ENCODE measurements at places on chromosomes 6 and 20. TPM values are rescaled to one million over a fixed set of nuclear protein-coding genes. Genes with fewer than 3 reads are reported as not detected.

The DSE gene
- 50.3 TPM for total RNA-seq

The CDSN gene
- total RNA-seq, result not detected

The C2 gene
- 4.4 TPM for total RNA-seq

DNA sequence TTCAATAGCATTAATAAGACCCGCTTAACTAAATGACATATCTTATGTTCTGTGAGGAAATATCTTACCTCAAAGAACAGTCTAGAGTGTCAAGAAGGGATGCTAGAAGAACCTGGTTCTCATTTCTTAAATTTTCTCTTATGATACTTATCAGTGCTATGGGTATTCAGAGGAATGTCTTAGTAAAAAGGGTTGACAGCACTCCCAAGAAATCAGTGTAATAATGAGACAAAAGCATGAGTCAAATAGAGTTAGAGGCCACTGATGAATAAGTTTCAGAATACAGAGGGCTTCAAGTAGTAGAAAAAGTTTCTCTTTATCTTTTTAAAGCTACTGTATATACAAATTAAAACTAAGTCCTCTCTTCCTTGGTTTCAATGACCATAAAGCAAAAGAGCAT, 242.8 kb downstream of the GJA1 start:
- DNase-seq, result no peak

DNA sequence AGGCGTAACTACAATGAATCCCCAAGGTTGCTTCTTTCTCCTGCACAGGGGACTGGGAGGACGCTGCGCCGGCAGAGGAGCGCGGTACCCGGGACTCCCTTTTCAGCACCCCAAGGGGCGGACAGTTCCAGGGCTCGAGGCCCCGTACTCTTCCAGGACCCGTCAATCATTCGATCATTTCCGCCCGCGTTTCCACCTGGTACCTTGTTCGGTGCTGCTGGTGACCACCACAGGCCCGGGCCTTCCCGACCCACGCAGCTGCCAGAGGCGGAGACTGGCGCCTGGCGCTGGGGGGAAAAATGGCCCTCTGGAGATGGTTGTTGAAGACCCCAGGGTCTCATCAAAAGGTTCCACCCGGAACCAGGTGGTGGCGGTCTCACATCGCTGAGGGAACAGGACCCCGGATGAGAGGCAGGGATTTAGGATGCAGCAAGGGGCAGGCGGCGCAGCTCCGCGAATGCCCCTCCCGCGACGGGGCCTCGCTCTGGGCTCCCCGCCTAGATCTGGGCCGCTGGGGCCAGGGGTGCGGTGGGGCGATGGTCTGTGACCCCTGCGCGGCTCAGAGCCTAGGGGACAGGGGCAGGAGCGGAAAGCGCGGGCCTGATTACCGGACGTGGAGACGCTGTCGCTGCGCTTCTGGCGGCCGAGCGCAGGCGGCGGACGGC, 744 bp downstream of the VSX1 start:
- no peak for DNase-seq

DNA sequence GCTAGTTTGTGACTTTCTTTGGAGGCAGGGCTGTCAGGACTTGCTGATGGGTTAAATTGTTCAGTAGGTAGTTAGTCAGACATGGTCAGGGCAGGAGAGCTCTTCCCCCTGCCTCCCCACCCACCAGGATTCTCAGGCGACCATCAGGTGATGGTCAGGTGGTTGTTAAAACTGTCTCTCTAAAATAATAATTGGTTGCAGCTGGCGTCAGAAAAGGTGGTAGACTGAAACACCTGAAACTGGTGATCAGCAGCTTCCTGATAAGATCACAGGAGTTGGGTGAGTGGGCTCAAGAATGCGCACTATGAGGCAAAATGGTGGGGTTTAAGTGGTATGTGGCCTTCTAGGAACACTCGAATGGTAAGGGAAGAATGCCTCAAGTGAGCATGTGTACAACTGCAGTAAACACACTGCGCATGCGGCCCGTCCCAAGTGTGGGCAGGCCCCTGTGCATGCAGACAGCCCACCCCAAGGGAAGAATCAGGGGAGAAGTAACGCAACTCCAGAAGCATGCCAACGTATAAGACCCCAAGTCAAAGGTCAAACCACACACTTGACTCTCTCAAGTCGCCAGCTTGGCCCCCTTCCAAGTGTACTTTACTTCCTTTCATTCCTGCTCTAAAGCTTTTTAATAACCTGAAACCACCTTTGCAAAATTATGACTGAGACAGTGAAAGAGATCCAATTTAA, 7.9 kb upstream of the BLCAP start:
- no peak for DNase-seq

DNA sequence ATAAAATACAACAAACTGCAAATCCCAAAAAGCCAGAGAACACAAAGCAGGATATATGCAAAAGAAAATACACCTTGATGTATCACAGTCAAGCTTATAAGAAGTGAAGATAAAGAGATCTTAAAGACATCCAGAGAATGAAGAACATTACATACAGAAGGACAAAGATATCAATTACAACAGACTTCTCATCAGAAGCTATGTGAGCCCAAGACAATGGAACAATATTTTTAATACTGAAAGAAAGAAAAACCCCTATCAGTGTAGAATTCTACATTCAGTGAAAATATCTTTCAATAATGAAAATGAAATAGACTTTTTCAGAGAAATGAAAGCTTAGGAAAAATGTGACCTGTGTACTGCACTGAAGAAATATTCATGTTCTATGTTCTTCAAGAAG, 104.5 kb upstream of the PHACTR3 start:
- DNase-seq, result no peak

DNA sequence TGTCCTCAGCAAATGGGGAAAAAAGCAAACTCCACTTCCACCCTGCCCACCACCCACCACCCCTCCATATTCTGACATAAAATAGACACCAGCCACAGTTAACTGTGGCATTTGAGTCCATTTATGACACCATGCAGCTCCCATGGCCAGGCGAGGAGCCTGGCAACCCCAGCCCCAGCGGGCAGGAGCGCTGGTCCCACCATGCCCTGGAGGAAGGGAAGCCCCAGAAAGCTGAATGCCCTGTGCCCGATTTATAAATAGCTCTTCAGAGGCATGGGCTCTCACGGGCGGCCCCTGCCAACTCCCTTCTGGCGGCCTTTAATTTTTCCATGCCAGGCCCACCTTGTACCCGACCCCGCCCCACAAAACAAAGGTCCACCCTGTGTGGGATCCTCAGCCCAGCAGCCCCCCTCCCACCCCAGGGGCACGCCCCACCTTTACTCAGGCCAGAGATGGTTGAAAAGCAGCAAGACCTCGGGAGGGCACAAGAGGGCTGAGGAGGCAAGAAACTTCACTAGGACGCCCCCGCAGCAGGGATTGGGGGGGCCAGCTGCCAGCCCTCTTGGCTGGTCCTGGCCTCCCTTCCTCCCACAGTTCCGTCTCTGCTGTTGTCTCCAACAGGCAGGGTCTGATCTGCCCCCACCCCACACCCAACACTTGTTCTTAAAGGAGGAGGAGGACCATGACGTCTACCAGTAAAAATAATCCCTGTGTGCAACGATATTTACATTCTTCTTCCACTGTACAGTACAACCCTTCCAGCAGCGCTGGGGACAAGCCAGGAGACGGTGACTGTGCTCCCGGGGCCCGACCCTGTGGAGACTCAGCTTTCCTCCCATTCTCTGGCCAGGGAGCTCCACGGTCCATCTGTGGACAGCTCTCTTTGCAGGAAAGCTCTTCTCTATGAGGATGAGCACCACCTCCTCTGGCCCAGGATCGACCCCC, 115.6 kb upstream of the CDYL start:
- DNase-seq, result no peak

DNA sequence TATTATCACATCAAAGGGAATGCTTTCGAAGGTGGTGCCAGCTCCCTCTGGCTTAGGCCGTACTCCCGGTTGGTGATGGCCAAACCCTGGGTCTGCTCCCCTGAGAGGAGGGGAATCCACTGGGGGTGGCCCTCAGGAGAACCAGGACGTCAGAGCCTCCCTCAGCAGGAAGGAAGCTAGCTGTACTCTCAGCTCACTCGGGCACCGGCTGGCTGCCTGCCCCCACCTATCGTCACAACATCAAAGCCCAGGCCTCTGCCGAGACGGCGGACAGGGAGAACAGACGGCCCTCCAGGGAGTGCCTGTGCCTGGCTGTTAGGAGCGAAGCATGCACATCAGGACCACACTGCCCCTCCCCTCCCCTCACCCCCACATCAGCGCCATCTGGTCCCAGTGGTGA, 9.2 kb upstream of the PGC start:
- no peak for DNase-seq

- no peak for DNase-seq
Observed at GRCh38 chr6:150199241-150199640, 56.4 kb downstream of the PPP1R14C start.

- DNase-seq, result peak; percentile 59
Observed at GRCh38 chr6:11263291-11263775, 30.9 kb upstream of the NEDD9 start.

DNA sequence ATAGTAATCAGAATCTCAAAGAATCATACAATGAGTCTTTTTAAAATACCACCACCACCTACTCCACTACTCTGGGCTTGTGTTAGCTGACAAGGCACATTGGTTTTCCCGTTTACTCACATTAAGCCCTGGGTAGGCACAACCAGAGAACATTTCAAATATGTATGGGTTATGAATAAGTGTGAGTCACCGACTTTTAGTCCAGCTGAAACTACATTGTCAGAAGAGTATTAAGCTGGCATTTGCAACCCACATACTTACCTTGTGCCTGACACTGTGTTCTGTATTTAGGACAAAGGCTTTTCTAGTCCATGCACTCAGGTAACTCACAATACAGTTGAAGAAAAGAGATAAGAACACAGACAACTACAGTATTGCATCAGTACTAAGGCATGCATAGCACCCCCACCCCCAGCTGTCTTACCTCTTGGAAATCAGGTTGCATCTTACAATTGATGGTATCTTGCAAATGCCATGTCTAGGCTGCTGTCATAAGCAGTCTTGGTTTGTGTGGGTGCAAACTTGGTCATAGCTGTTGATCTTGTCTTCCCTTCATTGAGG, 40.3 kb upstream of the AHI1 start:
- DNase-seq, result no peak

- no peak for DNase-seq
Observed at GRCh38 chr6:151695156-151695555, 112.3 kb upstream of the ESR1 start.

- no peak for DNase-seq
Observed at GRCh38 chr6:154249499-154250298, 106.9 kb downstream of the IPCEF1 start.

- DNase-seq, result no peak
Observed at GRCh38 chr20:19274001-19274400, 61.6 kb downstream of the SLC24A3 start.

DNA sequence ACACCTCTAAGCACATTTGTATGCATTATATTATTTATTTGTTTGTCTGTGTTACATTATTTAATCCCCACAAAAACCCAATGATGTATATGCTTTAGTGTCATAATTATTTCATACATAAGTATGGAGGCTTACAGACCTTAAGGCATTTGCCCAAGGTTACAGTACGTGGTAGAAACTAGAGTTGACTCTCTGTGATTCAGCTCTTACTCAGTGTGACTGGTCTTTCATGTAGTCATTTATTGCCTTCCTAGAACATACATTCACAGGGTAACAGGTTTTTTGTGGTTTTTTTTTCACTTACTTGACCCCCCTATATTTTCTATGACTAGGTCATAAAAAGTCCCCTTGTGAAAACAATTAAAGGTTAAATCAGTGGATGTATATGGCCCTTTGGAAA, 566.8 kb downstream of the TFAP2A start:
- DNase-seq, result no peak

GRCh38 chr6:159422041-159422984, 253.1 kb downstream of the FNDC1 start:
- DNase-seq, result no peak

DNA sequence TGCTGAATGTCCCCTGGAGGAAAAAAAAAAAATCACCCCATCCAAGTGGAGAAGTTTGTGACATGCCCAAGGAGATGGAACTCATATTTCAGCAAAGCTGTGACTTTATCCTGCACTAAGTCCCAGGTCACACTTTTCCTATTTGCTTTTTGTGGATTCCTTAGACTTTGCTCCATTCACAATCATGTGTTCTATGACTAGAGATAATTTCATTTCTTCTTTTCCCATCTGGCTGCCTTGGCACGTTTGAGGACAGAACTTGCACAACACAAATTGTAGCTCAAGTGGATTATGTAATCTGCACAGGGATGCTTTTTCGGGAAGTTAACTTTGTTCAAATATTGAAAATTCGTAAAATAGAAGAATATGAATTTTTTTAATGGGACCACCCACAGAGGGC, 100.7 kb upstream of the PTPN1 start:
- peak; percentile 48 for DNase-seq

- DNase-seq, result peak; percentile 63
Observed at GRCh38 chr6:11241793-11242201, 9.3 kb upstream of the NEDD9 start.

Measured in uterus (tissue), 4 donors.